Heart right ventricle (tissue), 16 donors: ENCODE measurements at places on chromosomes 6 and 20. TPM values are rescaled to one million over a fixed set of nuclear protein-coding genes. Genes with fewer than 3 reads are reported as not detected.

- DNase-seq, result no peak
Measured at GRCh38 chr6:14977747-14978382, 268.0 kb upstream of the JARID2 start.

GRCh38 chr6:167268683-167269280 lies 22.3 kb upstream of the UNC93A start:
- DNase-seq, result no peak

DNA sequence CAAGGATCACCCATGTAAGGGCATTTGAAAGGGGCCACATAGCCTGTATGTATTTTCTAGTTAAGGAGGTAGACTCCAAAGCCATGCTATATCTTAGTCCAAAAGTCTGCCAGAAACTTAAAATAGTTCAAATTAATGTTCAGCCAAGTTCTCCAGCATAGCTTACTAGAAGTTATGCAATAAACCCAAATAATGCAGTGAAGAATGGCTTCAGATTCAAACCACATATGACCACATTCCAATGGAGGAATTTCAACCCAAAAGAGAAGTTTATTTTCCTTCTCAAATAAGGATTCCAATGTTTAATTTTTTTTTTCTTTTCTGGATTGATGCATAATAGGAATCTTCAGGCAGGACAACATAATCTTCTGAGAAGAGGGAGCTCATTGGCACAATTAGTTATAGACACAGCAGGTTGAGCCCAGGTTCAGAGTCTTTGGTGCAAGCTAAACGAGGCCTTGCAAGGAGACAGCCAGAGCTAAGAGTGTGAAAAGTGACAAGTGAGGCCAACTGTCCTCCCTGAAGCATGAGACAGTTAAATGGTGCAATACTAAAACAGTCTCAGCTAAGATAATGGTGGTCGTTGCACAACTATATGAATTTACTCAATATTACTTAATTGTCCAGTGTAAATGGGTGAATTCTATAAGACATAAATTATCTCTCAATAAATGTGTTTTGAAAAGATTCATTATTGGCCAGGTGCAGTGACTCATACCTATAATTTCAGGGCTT lies 598.8 kb upstream of the CDH4 start:
- DNase-seq, result no peak

GRCh38 chr6:157034436-157035230 lies 257.5 kb downstream of the ARID1B start:
- no peak for DNase-seq

GRCh38 chr20:12255461-12255970 lies 337.8 kb downstream of the BTBD3 start:
- no peak for DNase-seq

DNA sequence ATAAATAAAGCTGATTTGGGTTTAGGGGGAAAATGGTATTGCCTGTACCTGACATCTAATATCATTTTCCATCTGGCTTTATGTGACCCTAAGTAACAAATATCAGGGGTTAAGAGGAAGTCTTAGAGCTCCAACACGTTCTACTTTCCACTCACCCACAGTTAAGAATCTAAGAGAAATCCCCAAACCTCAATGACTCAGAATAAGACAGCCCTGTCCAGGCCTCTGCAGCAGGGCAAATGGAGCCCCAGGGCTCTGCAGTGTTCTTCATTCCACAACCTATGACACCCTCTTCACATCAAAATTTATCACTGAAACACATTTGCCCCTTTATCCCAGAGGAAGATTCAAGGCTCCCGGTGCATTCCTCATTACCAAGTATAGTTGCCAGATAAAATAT lies 20.3 kb upstream of the TENT5A start:
- no peak for DNase-seq

GRCh38 chr6:161233986-161234661 lies 39.7 kb downstream of the AGPAT4 start:
- DNase-seq, result peak; percentile 56

GRCh38 chr20:34110025-34110744 lies 1.9 kb downstream of the EIF2S2 start:
- DNase-seq, result no peak

- DNase-seq, result no peak
Measured at GRCh38 chr6:143539734-143540133, 28.2 kb upstream of the FUCA2 start.

DNA sequence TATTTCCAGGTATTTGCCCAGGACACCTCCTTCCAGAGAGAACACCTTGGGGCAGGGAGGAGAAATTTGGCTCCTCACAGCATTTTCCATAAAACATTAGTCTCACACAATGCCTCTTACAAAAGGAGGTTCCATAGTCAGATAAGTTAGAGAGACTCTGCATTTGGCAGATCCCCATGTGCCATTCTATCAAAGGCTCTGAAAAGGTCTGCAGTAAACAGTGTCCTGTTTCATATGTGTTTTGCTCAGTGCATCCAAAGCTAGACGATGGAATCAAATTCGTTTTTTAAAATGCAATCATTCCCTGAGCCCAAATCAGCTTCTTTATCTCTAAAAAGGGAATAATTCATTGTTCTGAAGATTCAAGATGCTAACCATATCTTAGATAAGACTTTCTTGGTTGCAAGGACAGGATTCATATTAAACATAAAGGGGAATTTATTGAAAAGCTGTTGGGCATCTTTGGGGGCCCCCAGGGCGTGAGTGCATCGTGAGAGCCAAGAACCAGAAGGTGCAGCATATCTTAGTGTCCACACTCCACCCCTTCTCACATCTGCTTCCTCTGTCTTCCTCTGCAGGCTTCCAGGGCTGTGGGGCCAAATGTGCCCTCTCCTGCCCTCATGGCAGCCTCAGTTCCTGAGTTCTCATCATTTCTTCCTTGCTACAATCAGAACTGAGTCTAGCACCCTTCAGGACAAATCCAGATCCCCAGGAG lies 41.4 kb upstream of the MLN start:
- DNase-seq, result no peak

- DNase-seq, result no peak
Measured at GRCh38 chr6:168999392-168999791, 254.3 kb downstream of the THBS2 start.

DNA sequence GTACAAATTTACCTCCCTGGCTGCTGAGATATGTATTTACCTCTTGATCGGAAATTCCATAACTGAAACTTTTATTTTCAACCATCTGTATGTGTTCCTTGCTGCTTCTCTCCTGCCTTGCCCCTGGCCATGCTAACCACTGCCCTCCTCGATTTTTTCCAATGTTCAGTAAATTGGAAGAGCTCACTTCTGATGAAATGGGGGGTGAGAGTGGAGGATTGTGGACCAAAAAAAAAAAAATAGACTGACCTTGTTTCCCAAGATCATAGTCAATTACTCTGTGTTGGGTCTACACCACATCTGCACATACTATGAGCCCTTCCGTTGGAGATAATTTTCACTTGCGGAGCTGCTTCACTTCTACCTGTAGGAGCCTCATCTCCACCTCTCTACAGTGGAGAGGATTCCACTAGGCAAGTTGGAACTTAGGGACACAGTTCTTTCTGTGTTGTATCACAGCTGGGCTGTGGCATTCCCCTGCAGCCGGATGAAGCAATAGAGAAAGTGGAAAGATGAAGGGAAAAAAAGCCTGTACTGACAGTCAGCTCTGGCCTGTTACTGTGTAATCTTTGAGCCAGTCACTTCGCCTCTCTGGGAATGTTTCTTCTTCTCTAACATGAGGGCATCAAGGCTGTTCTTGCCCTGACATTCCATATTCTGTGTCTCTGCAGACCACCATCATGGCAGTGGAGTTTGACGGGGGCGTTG lies 1.6 kb downstream of the PSMB9 start:
- DNase-seq, result no peak

DNA sequence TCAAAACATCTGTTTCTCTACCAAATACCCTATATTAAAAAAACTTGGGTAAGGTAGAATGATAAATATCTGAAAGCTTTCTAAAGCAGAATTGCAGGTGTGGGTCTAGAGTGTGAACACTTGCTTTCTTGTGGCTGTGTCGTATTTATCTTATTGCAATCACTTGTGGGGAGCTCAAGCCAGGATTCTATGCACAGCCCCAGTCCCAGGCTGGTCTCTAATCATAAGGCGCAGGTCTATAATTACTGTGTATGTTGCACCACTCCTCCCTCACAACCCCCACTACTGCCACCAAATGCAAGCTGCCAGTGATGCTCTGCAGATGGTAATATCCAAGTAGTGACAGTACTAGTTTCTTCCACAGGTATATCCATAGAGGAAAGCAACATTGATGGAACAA lies 2.2 kb upstream of the E2F3 start:
- no peak for DNase-seq

DNA sequence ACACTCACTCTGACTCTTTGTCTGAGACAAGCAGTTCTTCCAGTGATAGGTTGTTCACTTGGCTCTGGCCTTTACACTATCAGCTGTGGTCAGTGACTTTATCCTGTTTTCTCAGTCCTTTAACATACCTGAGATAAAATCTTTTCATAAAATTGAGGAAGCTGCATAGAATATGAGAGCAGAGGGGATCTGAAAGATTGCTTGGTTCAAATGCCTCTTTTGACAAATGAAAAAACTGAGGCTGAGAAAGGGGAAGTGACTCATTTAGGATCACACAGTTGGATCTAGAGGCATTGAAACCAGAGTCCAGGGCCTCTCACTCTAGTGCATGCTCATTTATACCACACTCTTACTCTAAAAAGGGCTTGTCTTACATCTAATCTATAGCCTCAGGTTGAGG lies 277.0 kb upstream of the TBX18 start:
- DNase-seq, result no peak

- DNase-seq, result no peak
Measured at GRCh38 chr20:57941604-57942381, 232.0 kb upstream of the PMEPA1 start.

DNA sequence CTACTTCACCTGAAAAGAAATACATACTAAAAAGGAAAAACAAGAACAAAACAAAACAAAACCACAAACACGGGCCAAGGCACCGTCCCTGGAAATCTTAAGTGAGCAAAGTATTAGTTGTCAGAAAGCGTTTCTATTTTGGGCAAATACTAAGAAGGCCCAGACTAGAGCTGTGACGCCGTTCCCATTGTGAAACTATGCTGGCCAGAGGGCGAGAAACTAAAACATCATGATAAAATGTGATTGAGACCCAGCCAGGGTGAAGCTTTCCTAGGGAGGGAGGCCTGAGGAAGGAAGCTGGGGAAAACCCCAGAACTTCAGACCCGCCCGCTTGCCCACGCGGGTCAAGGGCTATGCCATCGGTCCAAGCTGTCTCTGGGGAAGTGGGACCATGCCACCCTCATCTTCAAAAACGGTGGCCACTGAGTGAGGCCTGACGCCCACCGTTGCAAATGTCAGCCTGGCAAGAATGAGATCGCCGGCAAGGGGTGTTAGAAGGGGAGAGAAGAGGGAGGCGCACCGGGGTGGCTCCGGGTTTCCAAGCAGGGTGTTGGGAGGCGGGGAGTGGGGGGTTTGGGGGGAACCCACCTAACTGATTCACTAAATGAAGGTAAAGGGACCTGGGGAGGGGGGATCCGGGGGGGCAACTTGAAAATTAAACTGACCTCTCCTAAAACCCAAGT lies 1950.9 kb upstream of the DEFB115 start:
- no peak for DNase-seq

- no peak for DNase-seq
Measured at GRCh38 chr6:23268348-23268747, 699.0 kb downstream of the HDGFL1 start.

DSTN gene
- 600 TPM for total RNA-seq

ULBP2 gene
- total RNA-seq, result 0.47 TPM

RBM24 gene
- total RNA-seq, result 174 TPM

POPDC3 gene
- 34.0 TPM for total RNA-seq

KPNA5 gene
- total RNA-seq, result 7.3 TPM

METTL24 gene
- total RNA-seq, result 1.2 TPM

PSMG4 gene
- total RNA-seq, result 10.6 TPM

PHACTR1 gene
- total RNA-seq, result 75.5 TPM

GSTA1 gene
- not detected for total RNA-seq

SLC22A3 gene
- 0.26 TPM for total RNA-seq

PRR3 gene
- 4.1 TPM for total RNA-seq

MEI4 gene
- 0.36 TPM for total RNA-seq
